ENCODE measurements at places on chromosomes 12 and 14.

DNA sequence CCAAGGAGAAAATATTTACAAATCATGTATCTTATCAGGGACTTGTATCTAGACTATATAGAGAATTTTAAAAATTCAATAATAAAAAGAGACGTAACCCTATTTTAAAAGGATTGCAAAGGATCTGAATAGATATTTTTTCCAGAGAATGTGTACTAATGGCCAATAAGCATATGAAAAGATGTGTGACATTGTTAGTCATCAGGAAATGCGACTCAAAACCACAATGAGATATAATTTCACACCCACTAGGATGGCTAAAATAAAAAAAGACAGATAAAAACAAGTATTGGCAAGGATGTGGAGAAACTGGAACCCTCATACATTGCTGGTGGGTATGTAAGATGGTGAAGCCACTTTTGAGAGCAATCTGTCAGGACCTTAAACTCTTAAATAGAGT lies 141.9 kb upstream of the BMP4 start:
- DNase-seq, result no peak

DNA sequence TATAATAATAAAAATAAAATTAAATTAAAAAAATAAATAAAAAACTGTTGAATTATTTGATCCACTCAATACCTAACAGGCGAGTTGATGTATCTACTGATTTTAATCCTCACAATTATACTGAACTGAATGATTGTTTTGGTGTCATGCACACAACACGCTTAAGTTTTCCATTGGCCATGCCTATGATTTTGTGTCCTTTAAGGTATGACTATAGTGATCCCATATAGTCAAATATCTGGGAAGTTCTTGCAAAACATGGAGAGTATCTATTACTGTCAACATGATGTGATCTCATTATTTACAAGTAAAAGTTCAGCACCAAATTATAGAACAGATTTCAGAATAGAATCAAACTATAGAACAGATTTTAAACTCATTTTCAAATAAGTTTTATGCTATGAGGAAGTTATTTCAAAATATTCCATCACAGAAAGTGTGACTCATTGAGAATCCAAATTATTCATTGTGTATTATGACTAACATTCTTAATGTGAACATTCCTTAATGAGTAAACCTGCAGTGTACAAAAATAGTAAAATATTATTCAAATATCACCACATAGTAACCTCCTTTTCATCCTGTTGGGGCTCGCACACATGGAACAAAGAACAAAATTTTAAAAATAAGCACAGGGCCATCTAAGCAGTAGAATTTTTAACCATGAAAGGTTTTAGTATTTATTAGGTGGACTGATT lies 190.4 kb downstream of the SLC25A21 start:
- no peak for DNase-seq

DNA sequence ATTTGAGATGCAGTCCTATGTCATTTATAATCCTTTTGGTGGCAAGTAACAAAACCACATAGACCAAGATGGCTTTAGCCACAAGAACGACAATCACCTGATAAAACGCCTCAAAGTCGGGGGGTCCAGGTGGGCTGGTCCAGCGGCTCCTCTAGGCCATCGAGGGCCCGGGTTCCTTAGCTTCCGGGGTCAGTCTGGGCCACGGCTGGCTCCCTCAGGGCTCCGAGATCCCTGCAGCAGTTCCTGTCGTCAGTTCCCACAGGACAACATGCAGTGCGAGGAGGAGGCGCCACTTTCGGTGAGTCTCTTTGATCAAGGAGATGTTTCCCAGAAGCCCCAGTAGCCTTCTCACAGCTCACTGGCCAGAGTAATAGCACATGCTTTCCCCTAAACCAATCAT lies 574.6 kb downstream of the AACS start:
- no peak for DNase-seq

- DNase-seq, result no peak
These were observed 35.5 kb upstream of the C12orf75 start for GRCh38 chr12:105294886-105295479.

DNA sequence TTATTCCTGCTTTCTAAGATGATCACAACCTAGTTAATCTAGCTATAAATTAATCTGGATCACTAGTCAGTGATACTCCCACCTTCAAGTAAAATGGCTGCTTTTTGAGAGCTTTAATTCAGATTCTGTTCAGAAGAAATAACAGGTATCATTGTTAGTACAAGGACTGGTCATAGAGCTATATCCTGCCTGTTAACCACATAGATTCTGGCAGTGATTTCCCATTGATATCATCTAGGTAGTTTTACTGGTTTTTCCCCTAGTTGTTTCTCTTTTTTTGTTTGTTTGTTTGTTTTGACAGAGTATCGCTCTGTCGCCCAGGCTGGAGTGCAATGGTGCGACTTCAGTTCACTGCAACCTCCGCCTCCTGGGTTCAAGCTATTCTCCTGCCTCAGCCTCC lies 39.0 kb upstream of the HIF1A start:
- DNase-seq, result no peak

DNA sequence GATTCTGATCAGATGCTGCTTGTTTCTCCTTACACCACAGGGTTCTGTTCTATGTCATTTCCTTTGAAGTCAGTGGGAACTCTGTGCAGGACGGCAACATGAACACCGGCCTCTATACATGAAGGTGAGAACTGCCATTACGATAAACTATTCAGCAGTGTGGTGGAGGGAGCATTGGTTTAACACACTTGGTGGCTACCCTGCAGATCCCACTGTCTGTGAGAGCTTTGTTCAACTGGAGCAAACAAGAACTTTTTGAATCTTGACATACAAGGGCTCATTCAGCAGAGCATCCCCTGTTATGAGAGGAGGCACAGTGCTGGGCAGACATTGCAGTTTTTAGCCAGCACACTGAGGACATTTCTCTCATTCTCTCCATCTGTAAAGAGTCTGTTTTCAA lies 10.7 kb upstream of the FRS2 start:
- DNase-seq, result no peak

- no peak for DNase-seq
These were observed 381 bp downstream of the YY1 start for GRCh38 chr14:100239211-100239839.

- no peak for DNase-seq
These were observed 8.9 kb downstream of the CDKN1B start for GRCh38 chr12:12725956-12726554.

DNA sequence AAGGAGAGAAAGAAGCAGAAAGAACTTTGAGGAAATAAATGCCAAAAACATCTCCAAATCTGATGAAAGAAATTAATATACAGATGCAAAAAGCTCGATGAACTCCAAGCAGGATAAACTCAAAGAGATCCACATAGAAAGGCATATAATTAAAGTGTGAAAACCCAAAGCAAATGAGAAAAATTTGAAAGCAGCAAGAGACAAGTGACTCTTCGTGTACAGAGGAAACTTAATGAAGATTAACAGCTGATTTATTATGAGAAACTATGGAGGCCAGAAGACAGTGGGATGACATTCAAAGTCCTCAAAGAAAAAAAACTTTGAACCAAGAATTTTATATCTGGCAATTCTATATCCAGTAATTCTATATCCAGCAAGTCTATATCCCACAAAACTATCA lies 163.0 kb upstream of the TMCC3 start:
- peak; percentile 8 for DNase-seq

DNA sequence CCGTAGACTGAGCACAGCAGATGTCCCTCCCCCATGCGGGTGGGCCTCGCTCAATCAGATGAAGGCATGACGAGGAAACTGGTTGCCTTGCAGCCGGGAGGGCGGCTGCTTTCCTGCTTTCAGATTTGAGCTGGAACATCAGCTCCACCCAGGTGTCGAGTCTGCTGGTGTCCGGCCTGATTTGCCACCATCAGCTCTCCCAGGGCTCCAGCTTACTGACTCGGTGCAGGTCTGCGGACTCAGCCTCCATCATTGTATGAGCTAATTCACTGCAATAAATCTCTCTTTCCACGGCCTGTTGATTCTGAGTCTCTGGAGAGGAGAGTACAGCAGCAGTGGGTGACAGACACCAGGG lies 156.2 kb downstream of the KIF26A start:
- no peak for DNase-seq

DNA sequence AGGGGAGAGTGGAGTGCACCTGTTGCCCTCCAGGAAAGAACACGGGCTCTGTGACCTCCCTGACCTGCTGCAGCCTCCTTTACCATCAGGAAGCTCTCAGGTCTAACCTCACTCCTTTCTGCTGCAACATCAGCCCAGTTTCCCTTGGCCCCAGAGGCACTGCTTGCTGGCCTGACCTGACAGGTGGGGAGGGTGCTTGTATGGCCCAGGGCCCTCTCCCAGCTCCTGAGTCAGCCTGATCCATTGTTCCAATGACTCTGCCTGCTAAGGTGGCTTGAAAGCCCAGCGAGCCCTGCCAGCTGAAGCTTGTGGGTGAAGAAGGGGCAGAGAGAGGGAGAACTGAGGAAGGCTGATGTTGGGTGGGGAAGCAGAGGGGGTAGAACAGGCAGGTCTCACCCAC lies 13.2 kb upstream of the KRT78 start:
- DNase-seq, result no peak

DNA sequence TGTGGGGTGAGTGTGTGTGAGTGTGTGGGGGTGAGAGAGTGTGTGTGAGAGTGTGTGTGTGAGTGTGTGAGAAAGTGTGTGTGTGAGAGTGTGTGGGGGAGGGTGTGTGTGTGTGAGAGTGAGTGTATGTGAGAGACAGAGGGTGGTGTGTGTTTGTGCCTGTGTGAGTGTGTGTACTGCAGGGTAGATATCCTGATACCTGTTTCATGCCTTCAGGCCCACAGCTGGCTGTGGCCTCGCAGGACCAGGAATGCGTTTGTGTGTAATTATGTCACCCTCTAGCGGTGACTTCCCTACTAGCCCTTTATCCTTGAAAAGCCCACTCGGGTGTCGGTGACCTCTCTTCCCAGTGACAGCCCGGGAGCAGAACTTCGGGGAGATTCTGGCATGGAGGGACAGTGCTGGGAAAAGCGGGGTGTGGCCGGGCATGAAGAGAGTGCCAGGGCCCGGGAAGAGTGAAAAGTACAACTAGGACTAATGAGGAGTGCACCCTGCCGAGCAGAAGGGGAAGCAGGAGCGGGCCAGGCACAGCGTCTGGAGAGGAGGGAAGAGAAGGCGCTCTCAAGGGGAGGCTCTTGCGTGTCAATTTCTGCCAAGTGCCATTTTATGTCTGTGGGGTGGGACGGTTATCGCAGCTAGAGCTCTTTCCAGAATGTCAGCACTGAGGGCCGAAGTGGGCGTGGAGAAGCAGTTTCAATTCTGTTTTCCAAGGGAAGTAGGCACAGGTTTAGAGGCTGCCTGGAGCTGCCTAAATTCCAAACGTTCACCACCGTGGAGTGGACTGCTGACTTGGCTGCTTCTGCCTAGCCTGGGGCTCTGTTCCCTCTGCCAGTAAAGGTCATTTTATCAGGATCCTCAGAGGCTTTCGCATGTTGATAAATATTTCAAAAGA lies 11.0 kb upstream of the FBXL14 start:
- DNase-seq, result peak; percentile 57

DNA sequence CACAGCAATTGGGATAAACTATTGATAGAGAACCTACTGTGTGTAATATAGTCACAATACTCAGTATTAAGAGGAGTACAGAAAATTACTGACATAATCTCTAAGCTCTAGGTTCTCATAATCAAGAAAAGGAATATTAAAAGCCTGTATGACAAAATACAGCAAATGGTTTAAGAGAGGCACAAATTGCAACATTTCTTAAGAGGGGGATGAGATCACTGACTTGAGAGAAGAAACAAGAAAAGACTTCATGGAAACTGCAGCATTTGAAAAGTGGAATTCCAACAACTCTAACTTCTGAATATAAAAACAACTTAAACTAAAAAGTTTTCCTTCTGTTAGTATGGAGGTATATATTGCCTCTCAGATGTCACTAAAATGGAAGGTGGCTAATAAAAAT lies 89.7 kb downstream of the NUMB start:
- DNase-seq, result no peak

- DNase-seq, result no peak
These were observed 8.4 kb upstream of the CIT start for GRCh38 chr12:119885549-119885948.

- no peak for DNase-seq
These were observed 148.1 kb downstream of the SYT1 start for GRCh38 chr12:79012636-79013035.

- no peak for DNase-seq
These were observed 1102.2 kb downstream of the TRHDE start for GRCh38 chr12:73374360-73374759.

Measured in DMS 273 treated with DMSO at 0.1 percent for 48 hours (cell line).